ENCODE measurements at places on chromosomes 13 and 19.
A peak's percentile ranks its signal among the peaks of the same experiment; 100 is the strongest.

DNA sequence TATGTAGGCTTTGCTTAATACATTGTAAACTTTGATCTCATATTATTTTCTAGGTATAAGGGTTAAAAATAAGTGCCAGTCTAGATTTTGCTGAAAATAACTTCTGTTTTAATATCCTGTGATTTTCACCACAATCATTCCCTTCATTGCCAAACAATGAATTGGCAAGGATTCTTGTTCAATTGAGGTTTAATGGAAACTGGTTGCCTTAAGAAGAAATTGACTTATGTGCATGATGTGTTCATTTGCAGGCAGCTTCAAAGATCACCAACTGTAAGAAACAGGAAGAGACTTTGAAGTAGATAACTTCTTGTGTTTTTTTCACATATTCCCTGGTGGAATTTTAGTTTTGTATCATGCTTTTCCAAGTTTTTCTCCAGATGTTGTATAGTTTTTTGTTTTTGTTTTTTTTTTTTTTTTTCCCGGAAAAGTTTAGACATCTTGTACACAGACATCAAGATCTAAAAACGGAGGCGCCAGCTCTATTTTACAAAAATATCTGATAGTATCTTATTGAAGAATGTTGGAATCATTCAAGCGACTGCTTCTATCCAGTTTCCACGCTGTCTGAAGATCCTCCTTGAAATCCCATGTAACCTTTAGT lies 108.3 kb downstream of the POSTN start:
- no peak for DNase-seq

- DNase-seq, result no peak
Measured at GRCh38 chr13:65881561-65882155, 1348.5 kb downstream of the PCDH9 start.

DNA sequence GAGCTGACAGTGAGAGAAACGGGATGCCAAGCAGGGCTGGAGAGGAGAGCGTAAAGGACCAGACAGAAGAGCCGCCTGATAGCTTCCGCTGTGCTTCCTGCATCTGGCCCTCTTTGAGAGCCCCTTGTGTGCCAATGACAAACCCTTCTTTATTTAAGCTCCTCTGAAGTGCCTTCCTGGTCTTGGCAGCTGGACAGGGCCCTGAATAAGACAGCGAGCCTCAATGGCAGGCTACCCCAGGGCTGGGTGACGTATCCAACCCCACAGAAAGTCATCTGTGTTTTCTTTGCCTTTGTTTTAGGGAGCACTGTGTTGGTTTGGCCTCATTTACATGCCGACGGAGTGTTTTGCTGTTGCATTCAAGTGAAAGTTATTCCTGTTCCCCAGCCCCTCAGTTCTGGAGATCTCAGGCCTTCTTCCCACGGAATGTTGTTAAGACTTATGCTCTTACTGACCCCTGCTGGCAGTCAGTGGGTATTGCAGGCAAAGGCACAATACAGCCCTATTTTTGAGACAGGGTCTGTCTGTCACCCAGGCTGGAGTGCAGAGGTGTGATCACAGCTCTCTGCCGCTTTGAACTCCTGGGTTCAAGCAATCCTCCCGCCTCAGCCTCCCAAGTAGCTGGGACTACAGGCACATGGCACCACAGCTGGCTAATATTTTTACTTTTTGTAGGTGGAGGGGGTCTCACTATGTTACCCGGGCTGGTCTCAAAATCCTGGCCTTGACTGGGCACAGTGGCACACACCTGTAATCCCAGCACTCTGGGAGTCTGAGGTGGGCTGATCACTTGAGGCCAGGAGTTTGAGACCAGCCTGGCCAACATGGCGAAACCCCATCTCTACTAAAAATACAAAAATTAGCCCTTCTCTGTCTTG lies 16.8 kb downstream of the CCL25 start:
- no peak for DNase-seq

DNA sequence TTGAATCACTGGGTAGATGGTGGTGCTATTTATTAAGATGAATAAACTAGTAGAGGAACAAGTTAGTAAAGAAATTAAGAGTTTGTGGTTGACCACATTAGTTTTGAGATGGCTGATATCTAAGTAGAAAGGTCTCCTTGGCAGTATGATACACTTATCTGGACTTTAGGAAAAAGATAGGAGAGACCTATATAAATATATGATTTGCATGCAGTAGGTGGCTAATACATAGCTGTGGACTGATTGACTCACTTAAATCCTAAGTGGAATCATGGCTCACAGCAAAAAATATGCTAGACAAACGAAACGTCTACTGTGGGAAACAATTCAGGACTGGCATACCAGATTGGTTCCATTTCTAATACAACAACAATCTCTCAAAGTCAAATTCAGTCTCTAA lies 92.0 kb downstream of the CAB39L start:
- no peak for DNase-seq

DNA sequence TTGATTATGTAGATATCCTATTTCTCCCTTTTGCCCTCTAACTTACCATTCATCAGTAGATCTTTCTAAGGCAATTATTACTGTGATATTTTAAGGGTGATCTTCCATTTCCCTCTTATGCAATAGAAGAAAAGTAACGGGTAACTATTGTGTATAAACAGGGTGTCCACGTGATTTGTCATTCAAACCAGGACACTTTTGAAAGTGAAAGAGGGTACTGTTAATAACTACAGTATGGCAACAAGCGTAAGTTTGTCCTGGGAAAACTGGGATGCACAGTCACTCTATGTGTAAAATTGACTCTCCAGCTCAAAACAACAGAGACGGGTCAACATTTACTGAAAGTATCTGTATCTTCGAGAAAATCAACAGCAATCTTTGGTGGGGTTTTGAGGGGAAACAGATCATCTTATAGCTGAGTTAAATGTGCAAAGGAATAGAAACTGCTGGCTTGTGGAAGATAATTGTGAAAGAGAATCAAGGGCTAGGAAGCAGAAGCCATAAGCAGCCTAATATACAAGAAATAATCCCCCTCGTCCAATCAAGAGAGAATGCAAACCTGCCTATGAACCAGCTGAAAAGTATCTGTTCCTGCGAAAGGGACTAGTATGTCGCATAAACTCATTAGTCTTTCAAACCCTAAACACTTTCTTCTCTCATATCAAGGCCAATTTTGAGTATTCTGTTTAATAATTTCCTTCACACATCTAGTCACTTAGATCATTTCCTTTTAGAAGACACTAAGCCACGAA lies 126.7 kb downstream of the FOXO1 start:
- no peak for DNase-seq

GRCh38 chr13:28056970-28057712 lies 43.2 kb downstream of the FLT3 start:
- no peak for DNase-seq

- no peak for DNase-seq
Measured at GRCh38 chr19:58584498-58585441, 11.6 kb upstream of the MZF1 start.

GRCh38 chr13:108176685-108177274 lies 38.6 kb downstream of the LIG4 start:
- DNase-seq, result peak; percentile 53

GRCh38 chr19:4278010-4278409 lies 1.1 kb upstream of the SHD start:
- DNase-seq, result no peak

GRCh38 chr19:37635076-37636056 lies 19.9 kb downstream of the ZFP30 start:
- DNase-seq, result no peak

- DNase-seq, result no peak
Measured at GRCh38 chr19:49951806-49952478, 9.0 kb downstream of the SIGLEC11 start.

- DNase-seq, result no peak
Measured at GRCh38 chr13:32790731-32791130, 204.5 kb downstream of the PDS5B start.

GRCh38 chr13:65330691-65331090 lies 1899.4 kb downstream of the PCDH9 start:
- no peak for DNase-seq

DNA sequence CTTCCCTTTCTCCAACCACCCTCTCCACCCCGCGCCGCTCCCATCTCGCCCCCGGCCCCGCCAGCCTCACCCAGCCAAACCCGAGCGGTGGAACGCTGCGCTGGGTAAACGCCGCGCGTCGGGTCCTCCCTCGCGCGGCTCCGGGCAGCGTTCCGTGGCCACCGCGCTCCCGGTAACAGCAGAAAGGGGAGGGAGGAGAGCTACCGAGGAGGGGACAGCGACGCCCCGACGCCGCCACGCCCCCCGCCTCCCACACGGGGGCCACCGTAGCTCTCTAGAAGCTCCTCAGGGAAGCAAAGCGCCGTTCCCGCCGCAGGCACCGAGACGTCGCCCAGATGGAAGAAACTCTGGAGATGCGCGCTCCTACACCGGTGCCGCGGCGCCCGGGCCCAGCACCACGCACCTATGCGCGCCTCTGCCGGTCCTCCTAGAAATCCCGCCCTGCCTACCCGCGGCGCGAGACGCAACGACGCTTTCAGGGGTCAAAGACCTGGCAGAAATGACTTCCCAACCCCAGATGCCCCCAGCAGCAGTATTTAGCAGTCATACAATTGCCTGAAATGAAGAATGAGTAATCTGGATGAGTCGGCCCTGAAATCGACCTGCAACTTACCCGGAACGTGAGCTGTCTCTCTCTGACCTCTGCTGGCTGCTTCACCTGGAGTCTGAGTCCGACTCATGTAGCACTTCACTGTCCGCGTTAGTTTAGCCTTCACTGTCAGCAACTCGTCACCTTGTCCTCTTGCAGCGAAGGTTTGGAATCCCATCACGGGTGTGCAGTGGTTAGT lies at the start of gene RUBCNL:
TSS of gene RUBCNL (minus strand) at position 189 of the 788 bp plus-strand sequence. CDS start 14,777 bp downstream, outside the sequence.
- DNase-seq, result no peak

GRCh38 chr19:50723069-50723468 lies at the start of gene CLEC11A:
TSS of gene CLEC11A (plus strand) at chr19:50723364. CDS start at chr19:50723526, 162 bp downstream.
- no peak for DNase-seq
